ENCODE measurements at places on chromosomes 11 and 22.

- DNase-seq, result no peak
Measured at GRCh38 chr22:33451866-33452469, 393.8 kb upstream of the SYN3 start.

DNA sequence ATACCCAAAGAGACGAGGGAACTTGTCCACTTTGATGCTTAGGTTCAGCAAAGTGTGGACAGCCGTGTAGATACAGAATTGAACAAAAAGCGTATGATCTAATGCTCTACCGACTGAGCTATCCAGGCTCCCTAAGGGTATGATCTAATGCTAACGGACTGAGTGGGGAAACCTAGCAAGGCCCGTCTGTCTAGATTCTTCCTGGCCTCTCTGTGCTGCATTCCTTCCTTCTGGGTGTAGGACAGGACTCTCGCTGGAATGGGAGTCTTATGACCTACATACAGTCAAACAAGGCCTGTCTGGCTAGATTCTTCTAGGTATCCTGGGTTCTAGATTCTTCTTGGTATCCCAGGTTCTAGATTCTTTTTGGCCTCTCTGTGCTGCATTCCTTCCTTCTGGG lies 8.4 kb upstream of the SLC15A3 start:
- DNase-seq, result no peak

DNA sequence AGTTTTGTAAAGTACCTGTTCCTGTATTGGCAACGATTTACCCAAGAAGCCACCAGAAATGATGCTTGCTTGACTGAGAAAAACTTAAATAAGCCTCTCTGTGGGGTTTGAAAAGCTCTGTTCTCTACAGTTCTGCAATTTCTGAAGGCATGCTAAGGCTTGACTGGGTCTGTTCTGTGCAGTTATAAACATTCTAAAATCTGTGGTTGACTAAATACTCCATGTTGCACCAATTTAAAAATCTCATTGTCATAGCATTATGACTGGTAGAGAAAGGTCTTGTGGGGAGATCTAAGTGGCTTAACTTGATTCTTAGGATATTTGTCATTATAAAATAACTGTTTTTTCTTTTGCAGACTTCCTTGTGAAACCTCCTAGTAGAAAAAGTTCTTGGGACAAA lies 73.7 kb downstream of the MTMR3 start:
- DNase-seq, result no peak

DNA sequence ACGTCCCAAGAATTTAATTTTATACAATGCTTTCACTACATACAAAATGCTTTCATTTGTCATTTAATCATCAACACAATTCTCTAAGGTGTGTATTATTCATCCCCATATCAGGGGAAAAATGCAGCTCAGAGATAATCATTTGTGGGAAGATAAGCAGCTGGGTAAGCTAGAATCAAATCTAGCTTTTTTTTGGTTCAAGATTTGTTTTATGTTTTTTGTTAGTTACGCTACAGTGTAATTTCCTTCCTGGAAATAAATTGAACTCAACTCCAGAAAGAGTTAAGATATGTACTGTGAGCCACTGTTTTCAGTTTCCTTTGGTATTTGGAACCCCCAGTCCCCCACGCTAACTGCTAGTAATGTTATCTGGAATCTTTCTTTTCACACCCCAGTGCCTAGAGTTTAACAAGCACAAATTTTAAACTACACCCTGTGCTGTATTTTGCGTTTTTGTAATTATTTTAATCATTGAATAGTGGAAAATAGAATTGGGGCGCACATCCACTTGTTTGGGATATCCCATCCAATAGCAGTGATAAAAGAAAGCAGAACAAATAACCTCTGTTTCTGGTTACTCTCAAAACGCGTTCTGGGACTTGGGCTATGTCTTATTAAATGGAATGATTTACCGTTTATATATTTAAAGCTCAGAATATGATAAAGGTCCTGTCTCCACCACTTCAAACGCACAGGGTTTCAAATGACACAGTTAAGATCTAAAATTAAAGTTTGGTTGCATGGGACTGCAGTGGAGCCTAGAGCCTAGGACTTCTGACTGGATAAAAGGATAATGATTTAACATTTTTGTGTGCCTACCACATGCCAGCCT lies 2.1 kb upstream of the HSPA8 start:
- DNase-seq, result peak; percentile 55

GRCh38 chr11:32821517-32821916 lies 8.2 kb upstream of the PRRG4 start:
- no peak for DNase-seq

GRCh38 chr22:45205276-45205925 lies 35.3 kb downstream of the KIAA0930 start:
- DNase-seq, result no peak

DNA sequence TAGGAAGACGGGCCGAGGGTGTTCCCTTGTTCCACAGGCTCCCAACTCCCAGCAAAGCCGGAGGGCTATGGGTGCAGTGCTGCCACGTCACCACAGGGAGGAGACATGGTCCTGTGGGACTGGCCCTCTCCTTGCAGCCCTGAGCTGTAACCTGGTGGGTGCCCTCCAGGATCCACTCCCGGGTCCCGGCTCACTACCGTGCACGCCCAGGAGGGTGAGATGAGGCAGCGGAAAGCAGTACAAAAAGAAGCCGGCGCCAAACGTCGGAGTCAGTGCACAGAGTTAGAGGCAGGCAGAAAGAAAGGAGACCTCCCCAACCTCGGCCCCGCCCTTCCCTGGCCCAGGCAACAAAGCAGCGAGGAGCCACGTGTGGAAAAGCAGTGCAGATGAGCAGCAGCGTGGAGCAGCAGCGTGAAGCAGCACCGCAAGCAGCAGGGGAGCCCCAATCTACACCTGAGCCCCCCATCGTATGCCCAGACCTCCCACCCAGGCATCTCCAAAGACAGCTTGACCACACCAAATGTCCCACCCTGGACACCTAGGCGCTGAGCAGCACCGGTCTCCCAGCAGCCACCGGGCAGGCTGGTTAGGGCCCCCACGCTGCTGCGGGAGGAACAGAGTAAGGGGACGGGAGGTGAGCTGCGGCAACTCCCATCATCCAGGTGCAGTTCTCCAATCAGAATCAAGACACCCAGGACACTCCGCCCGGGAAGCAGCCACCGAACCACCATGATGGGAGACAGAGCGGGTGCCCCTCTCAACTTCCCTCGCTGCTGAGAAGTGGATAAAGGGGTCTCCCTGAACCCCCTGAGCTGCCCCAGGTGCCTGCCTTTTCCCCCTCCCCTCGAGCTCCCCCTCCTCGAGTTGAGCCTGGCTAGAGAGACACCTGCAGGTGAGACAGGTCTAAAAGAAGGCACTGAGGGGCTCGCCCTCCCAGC lies 28.8 kb downstream of the IGSF9B start:
- DNase-seq, result peak; percentile 69

DNA sequence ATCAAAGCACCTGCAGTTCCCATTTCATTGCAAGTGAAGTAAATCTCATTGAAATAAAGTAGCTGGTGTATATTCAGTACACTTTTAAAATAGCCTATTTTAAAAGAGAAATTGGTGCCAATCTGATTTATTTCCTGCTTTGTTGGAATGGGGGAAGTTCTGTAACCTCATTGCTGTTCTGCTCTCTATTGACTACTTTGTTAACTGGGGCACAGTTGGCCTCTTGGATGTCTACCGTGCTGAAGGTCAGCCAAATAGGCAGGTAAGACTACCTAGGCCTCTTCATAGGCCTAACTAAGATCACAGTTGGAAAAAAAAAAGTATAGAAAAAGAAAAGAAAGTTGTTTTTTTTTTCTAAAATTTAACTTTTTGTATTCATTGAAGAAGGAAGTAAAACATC lies 9.2 kb downstream of the CTNND1 start:
- DNase-seq, result no peak

DNA sequence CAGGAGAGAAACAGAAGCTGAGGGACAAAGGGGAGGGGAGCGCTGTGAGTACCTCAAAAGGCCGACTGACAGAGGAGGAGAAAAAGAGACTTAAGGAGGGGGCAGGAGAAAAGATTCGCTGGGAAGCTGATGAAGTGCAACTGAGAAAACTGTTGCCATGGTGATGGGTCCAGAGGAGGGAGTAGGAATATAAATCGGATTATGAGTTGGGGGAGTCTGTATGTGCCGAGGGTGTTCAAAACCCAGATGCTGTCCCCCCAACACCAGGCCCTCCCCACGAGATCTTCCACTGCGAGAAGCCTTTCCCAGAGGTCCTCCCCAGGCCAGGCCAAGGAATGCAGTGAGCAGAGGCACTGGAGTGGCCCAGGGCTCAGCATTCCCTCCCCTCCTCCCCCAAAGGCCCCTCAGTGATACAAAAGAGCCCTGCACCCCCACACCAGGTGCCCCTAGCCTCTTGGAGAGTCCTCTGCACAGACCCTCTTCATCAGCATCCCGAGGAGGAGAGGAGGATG lies 13.7 kb upstream of the BCL9L start:
- DNase-seq, result no peak

- DNase-seq, result peak; percentile 67
Measured at GRCh38 chr22:36860821-36861659, at the start of gene NCF4. NCF4 (plus strand) TSS chr22:36861006; CDS start chr22:36861172, 166 bp downstream.

DNA sequence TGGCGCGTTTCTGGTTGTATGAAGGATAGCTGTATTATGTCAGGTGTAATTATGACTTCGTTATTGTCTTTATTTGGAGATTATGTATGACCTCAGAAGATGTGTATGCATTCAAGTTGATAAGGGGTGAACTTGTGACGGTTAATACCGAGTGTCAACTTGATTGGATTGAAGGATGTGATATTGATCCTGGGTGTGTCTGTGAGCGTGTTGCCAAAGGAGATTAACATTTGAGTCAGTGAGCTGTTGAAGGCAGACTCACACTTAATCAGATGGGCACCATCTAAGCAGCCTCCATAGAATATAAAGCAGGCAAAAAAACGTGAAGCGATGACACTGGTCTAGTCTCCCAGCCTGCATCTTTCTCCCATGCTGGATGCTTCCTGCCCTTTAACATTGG lies 15.3 kb upstream of the CD82 start:
- no peak for DNase-seq

DNA sequence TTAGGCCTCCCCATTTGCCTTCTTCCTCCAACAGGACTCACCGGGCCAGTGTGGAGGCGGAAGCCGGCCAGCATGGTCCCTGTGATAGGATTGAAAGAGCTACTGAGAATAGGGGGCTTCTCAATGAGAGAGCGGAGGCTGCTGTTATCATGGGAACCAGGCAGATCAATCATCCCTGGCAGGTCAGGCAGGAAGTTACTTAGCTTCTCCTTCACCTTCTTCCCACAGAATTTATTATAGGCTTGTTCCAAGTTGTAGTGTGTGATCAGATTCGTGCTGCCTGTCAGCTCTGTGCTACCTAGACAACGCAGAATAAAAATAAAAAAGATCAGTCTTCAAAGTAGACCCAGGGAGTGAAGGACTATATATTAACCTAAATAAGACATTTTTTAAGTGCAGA lies 7.1 kb downstream of the MED19 start:
- no peak for DNase-seq

GRCh38 chr22:47001288-47001687 lies 238.8 kb downstream of the TBC1D22A start:
- DNase-seq, result no peak

- DNase-seq, result no peak
Measured at GRCh38 chr11:76212086-76213035, 6.1 kb upstream of the WNT11 start.

GRCh38 chr11:42951266-42951665 lies 360.5 kb upstream of the API5 start:
- no peak for DNase-seq

GRCh38 chr11:131042041-131042390 lies 125.7 kb upstream of the SNX19 start:
- no peak for DNase-seq

All from CD4-positive, alpha-beta T cell treated with Interleukin-2 at 100 ng/mL for 4 hours (primary cell).